ENCODE measurements at places on chromosomes 3 and 15.

- DNase-seq: no peak
These were observed 119.9 kb upstream of the MELTF start for GRCh38 chr3:197149528-197149927.

DNA sequence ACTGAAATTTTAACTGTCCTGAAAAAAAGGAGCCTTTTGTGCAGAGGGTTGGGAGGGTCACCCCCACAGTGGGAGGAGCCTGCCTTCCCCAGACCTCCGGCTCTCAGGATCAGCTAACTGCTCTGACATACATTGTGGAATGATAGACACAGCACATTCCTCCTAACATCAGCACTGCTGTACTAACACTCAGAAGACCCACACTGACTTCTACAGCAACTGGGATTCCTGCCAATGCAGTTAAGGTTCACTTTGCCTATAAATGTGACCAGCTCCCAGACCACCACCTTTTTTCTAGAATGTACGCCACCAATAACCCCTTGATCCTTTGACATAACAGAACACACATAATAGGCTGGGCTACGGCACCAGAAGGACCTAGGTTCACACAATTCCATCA is 3.2 kb downstream of the CPEB1 start:
- DNase-seq: no peak

DNA sequence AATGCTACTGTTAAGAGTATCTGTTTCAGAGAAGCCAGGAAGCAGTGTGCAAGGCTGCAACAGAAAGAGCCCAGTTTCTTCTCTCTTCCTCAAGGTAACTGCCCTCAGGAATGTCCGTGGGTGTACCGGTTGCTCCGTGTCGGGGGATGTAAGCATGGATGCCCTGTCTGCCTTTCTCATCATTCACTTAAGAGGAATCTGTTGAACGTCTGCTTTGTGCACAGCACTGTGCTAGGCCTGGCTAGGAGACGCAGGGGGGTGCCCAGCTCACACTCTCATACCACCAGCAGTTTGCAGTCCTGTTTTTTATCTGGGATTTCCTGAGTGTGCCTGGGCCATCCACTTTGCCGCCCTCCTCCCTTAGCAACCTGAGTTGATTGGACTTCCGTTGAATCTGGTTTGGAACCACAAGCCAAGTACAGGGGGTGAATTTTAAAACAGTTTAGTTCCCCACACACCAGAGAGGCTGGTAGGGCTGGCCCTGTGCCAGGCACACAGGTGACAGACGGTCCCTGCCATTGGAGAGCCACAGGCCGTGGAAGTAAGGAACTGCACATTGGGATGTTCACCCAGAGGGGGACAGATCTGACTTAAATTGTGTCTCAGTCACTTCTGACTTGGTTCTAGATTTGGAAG is 11.2 kb downstream of the BOC start:
- no peak for DNase-seq

DNA sequence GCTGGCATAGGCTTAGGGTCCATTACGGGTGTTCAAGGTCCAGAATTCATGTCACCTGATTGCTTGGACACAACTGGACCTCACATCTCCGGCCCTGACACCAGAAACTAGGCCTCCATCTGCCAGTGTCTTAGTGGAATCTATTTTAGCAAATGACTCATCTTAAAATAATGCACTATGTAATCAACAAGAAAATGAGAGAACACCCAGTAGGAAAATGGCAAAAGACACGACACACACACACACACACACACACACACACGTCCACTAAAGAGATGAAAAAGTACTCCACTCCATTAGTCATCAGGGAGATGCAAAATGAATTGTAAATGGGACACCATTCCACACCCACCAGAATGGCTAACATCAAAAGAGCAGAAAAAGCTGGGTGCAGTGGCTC is 11.2 kb downstream of the APBA2 start:
- DNase-seq: no peak

DNA sequence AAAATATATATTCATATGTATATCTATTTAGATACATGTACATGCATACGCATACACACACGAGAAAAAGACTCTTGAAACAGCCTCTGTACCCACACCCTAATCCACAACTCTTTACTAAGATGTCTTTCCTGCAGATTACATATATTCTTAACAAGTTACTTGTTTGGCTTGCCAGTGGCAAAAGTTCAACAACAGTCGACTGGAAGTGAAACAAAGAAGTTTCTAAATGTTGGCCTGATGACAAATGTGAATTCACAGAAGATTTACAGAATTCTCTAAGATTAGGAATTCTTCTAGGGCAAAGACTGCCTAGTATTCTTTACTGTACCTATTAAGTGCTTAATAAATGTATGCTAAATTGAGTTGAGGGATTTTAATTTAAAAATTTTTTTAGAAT is 116.8 kb downstream of the CDIN1 start:
- DNase-seq: no peak

DNA sequence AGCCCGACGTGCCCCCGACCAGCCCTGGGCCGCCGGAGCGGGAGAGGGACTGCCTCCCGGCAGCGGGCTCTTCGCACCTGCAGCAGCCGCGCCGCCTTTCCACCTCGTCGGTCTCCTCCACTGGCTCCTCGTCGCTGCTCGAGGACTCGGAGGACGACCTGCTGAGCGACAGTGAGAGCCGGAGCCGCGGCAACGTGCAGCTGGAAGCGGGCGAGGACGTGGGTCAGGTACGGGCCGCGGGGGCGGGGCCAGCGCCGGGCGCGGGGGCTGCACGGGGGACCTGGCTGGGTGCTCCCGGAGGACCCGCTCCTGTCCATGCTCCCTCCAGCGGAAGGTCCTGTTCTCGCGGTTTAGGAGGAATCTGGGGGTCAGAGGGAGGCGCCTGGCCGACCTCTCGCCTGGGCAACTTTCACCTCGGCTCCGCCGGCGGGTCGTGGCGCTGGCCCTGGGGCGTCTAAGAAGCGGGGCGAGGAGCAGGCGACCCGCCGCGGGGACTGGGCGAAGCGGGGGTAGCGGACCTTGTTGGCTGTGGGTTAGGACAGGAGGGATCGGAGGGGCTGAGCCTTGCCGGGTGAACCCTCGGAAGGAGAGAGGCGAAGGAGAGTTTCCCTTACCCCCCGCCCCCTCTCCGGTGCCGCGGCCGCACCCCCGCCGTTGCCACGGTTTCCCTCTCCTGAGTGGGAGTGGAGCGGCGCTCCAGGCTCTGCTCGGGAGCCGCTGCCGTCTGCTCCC is 682 bp downstream of the ITPKA start:
- DNase-seq: no peak

DNA sequence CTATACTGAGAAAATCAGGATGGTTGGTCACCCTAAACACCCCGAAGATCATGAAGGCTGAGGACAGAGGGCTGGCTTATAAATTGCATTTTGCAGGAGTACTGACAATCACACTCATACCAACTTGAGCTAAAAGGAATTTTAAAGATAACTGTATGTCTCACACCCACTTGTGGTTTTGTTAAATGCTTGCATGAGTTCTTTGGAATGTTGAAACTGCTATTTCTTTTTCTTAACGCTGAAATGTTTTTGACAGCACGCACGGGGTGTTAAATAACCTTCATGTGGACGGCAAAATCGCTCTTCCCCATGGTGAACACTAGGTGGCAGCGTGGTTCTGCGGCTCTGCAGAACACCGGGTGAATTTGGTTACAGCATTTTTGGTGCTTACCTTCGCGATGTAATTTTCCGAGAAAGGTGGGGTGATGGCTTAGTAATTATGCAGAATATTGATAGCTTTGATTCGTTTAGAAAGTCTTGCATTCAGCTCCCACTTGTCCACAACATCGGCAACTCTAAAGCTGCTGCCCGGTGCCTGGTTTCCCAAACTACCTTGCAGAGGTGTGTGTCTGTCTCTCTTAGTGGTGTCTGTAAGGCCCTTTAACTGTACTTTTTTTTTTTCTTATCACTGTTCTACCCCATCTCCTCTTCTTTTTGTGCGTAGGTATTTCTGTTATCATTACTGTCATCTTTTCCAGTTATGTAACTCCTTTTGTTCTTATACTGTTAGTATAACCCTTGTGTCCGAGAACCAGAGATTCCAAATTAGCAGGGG is 51.7 kb downstream of the ARNT2 start:
- peak; percentile 32 for DNase-seq

- no peak for DNase-seq
These were observed 56.7 kb downstream of the PLS1 start for GRCh38 chr3:142652826-142653292.

DNA sequence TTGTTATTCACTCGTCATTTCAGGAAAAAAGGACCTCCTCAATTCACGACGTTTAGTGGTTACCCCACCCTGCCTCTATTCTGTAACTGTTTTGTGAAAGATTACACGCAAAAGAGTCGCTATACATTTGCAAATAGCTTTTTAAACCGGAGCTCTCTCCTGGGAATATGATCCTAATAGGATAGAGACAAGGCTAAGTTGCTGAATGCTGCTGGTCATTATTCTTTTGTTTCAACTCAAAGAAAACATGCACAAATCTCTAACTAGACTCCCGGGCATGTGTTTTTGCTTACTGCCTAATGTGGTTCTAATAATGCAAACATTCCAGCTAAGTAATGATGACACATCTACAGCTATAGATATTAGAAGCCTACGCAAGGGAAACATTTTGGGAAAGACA is 214.6 kb upstream of the MDFIC2 start:
- DNase-seq: no peak

DNA sequence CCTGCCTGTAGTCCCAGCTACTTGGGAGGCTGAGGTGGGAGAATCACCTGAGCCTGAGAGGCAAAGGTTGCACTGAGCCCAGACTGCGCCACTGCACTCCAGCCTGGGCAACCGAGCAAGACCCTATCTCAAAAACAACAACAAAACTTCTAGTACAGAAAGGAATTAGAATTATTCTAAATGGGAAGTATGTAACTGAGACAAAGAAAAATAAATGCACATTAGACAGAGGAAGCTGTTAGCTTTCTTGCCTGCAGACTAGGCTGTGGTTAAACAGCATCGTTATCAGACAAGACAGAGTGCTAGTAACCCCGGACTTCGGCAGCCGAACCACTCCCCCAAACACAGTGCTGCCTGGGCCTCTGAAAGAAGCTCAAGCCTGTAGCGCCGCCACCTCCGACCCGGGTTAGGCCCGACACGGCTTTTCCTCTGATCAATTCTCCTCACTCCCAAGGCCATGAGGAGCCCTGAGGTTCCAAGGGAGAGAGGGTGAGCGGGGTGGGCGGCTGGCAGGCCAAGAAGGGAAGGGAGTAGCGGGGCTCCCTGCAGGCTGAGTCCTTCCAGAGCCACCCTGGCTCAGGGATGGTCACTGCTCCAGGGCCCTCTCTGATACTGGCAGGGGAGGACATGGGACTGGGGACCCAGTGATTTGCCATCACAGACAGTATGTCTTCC is 44.8 kb upstream of the MUC4 start:
- no peak for DNase-seq

DNA sequence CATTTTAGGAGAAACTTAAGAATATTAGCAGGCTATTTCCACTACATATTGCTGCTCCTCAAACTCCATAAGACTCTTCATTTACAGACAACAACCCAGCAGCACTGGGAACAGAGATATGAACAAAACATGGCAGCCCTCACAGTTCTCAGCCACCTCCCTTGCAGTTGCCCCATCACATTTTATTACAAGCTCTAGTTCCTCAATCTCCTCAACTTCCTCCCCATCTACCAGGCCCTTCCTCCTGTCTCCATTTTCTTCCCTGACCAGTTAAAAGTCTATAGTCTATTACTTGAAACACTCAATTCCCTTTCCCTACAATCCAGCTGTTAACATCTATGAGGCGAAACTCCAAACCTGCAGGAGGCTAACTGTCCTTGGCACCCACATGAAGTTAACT is 412.5 kb downstream of the TBC1D5 start:
- no peak for DNase-seq

GRCh38 chr3:8885536-8886316 is 77.5 kb downstream of the RAD18 start:
- DNase-seq: no peak

DNA sequence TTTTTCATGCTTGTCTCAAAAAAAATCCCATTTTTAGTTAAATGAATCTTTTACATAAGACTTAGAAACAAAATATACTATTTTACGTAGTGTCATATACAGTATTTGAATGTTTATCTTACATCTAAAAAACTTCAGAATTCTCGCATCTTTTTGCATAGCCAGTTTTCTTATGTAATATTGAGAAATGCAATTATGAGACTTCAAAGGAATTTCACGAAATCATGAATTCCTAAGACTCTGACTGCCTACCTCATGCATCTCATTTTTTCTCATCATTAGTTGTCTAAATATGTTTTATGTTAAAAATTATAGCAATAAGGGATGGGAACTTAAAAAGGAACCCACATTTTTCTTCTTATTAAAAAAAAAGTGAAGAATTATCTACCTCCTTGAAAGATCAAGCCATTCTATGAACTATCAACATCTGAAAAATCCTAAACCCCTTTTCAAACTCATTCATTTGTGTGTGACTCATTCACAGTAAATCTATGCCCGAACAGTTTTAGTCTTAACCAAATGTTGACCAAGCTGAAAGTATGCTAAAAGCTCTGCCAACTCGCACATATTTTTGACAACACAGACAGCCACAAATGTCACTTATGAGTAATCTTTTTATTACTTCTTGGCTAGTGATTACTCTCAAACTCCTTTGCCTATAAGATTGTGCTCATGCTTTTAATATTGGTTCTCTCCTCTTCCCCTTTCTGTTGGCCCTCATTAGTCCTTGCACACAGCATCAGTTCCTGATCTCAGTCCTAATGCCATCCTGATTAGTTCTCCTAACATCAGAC is 115.9 kb downstream of the DCLK3 start:
- DNase-seq: no peak

- DNase-seq: no peak
These were observed 1.5 kb downstream of the ITGB5 start for GRCh38 chr3:124885466-124886167.
